ENCODE measurements at places on chromosomes 2 and 18.

- no peak for DNase-seq
Measured at GRCh38 chr2:148122788-148123187, 101.9 kb downstream of the MBD5 start.

- no peak for DNase-seq
Measured at GRCh38 chr2:64832936-64833335, 156.3 kb upstream of the SLC1A4 start.

DNA sequence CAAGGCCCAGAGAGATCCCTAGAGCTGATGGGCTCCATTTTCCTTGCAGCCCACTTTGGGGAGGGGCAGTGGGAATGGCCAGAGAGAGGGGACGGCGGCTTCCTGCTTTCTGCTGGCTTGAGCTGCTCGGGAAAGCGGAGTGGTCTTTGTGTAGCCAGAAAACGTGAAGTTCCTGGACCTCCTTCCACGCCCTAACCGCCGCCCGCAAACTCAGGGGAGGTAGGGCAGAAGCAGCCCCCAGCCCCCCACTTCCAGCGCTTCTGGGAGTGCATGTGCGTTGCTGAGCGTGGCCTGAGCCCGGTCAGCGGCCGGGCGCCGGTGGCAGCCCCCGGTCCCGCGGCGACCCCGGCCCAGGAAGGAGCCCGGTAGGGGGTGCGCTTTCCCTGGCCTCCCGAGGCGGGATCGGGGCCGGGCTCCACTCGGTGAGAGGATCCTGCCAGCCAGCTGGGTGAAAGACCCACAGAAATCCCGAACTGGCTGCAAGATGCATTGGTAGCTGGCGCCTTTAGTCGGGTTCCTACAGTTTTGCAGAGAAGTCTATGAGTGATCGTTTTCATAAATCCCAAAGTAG lies 25.3 kb upstream of the BOD1L2 start:
- DNase-seq: no peak

GRCh38 chr2:62504657-62505056 lies 1.3 kb downstream of the TMEM17 start:
- DNase-seq: no peak

DNA sequence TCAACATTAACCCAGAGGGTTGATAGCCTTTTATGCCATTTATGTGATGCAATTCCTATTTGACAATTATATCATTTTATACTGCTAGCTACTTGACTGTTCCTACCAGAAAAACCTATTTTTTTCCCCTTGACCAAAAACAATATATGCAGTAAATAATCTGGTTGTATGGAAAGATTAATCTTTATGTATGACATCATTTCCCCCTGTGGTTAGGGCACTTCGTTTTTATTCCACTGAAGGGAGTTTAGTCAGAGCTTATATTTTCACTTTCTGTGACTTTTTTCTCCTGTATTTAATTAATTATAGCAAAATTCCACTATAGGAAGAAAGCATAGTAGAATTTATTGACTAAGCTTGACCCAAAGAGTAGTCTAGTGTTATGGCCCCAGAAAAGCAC lies 107.6 kb downstream of the HAUS1 start:
- no peak for DNase-seq

DNA sequence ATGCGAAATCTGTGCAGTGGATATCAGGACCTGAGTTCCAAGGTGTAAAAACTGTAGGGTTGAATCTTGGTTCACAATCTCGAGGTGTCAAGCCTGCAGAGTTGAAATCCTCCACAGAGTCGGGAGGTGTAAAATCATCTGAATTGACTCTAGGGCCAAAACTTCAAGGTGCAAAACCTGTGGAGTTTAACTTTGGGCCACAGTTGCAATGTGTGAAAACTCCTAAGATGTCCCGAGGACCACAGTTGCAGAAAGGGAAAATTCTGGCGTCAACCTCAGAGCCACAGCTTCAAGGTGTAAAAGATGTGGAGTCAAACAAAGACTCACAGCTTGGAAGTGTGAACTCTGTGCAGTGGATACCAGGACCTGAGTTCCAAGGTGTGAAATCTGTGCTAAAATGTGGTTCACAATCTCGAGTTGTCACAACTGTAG lies 9.8 kb upstream of the ZNF512 start:
- no peak for DNase-seq

DNA sequence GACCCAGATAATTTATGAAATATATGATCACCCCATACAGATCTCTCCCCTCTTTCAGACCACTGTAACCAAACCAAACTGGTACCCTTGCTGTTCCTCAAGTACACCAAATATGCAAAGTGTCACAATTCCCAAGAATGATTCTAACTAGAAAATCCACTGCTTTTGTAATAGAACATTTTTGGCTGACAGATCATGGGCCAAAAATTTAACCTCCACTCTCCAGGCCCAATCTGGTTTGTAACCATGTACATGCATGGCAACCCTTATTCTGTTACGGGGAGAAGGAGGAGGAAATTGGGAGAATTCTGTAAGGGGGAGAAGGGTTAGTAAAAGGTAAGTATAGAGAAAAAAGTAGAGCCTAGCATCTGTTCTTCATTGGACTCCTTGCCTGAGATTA lies 62.0 kb downstream of the IKZF2 start:
- DNase-seq: no peak

GRCh38 chr2:38665854-38666555 lies at the start of gene GALM:
Gene GALM, plus strand, starts transcription at chr2:38666114. Its CDS starts 48 bp downstream, at chr2:38666162.
- peak; percentile 10 for DNase-seq

DNA sequence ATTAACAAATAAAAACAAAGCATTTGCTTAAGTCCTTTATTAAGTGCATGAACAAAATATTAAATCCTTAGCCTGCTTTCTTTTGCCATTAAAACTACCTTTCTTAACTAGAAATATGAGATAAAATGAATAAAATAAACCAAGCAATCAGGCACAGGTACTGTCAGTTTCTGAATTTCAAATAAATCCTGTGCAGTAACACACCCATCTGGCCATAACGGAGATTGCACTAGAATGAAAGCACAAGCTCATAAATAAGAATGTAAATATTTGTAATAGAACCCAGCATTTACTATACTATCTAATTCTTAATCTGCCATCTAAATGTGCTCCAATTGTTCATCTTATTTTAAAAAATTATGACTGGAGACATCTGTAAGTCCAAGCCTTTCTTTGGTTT lies 31.9 kb downstream of the PRKRA start:
- no peak for DNase-seq

DNA sequence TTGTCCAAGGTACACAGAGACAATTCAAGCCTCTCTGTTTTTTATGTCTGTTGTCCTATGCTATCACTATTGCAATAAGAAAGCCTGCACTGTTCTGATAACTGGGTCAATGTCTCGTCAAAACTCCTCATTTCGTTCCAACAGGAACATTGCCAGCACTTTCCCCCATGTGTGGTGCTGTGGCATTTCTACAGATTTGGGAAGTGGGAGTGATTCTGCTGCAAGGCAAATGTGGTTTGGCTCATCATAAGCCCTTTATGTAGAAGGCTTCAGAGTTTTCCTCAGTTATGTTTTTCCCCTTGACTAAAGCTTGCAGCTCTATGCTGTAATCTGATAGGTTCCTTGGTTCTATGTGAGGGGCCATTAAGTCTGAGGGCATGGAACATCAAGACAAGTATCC lies 324.1 kb upstream of the TCF4 start:
- no peak for DNase-seq

DNA sequence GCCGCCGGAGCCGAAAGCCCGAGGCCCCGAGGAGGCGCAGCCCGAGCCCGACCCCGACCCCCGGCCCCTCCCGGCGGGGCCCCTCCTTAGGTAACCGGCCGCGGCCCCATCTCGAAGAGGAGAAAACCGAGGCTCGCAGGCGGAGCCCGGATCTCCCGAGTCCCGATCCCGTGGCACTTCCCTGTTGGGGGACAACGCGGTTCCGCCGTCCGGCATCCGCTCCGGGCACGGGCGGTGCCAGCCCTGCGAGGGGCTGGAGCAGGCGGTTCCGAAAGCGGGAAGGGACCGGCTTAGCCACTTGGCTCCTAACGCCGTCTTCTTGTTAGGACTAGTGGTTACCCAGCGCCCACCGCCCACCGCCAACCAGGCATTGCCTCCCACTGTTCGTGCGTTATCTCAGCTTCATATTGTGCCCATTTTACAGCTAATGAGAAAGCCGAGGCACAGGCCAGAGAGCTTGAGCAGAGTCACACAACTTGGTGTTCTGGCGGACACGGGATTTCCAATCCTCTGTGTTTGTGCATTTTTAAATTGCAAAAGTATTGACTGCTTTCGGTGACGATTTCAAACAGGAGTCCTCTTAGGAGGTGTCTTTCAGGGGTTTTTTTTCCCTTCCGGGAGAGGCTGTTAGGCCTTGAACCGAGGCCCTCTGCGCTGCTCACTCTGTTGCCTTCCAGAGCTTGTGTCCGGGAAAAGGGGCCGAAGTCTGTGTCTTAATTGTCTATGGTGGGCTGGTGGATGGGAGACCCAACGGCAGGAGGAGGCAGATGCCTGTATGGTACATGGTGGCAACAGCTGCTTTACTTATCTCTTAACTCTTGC lies 562 bp downstream of the CENPA start:
- no peak for DNase-seq

DNA sequence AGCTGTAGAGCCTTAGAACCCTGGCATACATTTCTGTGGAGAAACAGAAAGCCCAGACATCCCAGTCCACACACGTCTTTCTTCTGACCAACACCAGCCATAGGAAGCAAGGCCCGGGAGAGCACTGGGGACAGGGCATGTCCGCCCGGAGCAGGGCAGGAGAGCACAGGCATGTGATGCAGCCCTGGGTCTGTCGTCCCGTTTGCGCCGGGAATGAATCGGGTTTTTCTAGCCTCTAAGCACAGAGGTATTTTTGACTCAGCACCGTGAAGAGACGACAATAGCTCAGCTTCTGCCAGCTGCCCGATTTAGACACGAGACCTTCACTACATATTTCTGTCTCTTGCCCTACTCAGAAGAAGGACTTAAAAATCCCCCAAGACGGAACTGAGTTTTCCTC lies 7.3 kb upstream of the AMMECR1L start:
- no peak for DNase-seq

- no peak for DNase-seq
Measured at GRCh38 chr18:78309307-78309706, 670.3 kb upstream of the SALL3 start.

GRCh38 chr2:15154297-15154696 lies 406.8 kb downstream of the NBAS start:
- no peak for DNase-seq

GRCh38 chr18:62196079-62196478 lies 9.0 kb downstream of the RELCH start:
- DNase-seq: no peak

- no peak for DNase-seq
Measured at GRCh38 chr2:127219171-127220070, 678 bp downstream of the CYP27C1 start.

DNA sequence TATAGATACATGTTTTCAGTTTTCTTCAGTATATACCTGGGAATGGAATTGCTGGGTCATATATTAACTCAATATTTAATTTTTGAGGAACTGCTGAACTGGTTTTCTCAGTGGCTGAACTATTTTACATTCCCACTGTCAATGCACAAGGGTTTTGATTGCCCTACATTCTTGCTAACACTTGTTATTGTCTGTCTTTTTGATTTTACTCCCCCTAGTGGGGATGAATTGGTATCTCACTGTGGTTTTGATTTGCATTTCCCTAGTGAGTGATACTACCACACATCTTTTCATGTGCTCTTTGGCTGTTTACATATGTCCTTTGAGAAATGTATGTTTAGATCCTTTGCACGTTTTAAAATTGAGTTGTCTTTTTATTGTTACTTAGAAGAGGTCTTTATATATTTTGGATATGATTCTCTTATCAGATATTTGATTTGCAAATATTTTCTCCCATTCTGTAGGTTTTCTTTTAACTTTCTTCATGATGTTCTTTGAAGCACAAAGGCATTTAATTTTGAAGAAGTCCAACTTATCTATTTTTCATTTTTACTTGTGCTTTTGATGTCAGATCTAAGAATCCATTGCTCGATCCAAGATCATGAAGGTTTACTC lies 36.2 kb downstream of the ASB1 start:
- DNase-seq: no peak

GRCh38 chr2:60678551-60678950 lies 77.5 kb upstream of the PAPOLG start:
- no peak for DNase-seq

DNA sequence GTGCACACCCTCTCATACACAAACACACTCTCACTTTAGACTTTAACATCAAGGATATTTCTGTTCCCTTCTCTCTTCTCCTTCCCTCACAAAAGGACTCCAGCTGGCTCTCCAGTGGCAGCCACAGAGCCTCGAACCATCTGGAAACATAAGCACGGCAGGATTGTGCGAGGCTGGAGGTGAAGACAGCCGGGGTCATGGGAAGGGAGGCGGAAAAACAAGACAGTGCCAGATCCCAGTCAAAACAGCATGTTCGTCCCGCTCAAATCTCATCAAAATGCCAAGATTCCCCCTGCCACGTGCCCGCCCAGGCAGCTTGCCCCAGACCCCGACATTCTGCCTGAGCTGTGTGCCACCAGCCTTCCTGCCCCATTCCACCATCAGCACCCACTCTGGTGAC lies 180.3 kb downstream of the ZBTB7C start:
- no peak for DNase-seq

- no peak for DNase-seq
Measured at GRCh38 chr2:96685577-96686459, 43.3 kb downstream of the FER1L5 start.

- no peak for DNase-seq
Measured at GRCh38 chr2:164910101-164910899, 45.0 kb downstream of the SLC38A11 start.

GRCh38 chr2:109471658-109472057 lies 142.1 kb downstream of the SEPTIN10 start:
- no peak for DNase-seq

DNA sequence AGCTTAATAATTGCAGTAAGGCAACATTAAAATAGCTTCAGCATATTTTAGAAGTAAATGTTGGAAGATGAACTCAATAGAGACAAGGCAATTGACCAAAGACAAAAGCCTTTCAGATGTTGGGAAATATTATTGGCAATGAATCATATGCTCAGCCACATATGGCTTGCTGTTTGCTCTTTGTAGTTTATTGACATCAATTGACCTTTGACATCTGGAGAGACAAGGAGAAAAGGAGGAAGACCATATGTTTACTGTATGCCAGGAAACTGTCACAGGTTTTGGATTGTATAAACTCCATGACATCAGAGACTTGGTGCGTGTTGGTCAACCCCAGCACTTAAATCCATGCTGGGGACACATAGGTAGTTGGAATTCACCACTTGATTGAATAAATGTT lies 60.6 kb upstream of the SLC16A14 start:
- DNase-seq: no peak

DNA sequence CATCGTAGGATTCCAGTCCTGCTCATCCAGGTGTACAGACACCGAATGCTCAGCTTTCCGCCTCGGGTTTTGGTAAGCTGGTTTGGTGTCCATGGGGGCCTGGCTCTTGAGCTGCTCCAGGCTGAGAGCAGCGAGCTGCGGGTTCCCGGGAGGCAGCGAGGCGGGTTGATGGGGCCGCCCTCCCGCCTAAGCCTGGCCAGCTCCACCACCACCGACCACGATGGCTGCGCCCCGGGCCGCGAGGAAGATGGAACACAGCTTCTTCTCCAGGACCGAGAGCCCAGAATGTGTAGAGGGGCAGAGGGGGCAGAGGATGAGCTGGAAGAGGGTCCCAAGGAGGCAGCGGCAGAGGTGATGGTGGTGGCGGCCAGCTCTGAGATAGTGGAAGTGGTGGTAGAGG lies 64.1 kb downstream of the AKAIN1 start:
- no peak for DNase-seq
